Foreskin keratinocyte (primary cell): ENCODE measurements at places on chromosomes 1 and 21. TPM values are rescaled to one million over a fixed set of nuclear protein-coding genes. Genes with fewer than 3 reads are reported as not detected.

GRCh38 chr21:45739218-45740087 lies 95.9 kb downstream of the PCBP3 start:
- DNase-seq: no peak

TMEM61 gene
- 1.8 and 1.9 TPM in 2 replicates for polyA plus RNA-seq

UMODL1 gene
- polyA plus RNA-seq: not detected in 2 replicates

GRCh38 chr1:154334079-154335024 lies 9.0 kb downstream of the ATP8B2 start:
- no peak for DNase-seq

SPRR1B gene
- 78.3 and 224 TPM in 2 replicates for polyA plus RNA-seq

GRCh38 chr1:202586018-202586821 lies 124.0 kb downstream of the SYT2 start:
- no peak for DNase-seq

GRCh38 chr21:38355992-38356781 lies 99.4 kb downstream of the KCNJ15 start:
- no peak for DNase-seq

PGBD5 gene
- 0.01 and 0.09 TPM in 2 replicates for polyA plus RNA-seq

GRCh38 chr21:46454634-46455390 lies 3.9 kb upstream of the DIP2A start:
- DNase-seq: peak; percentile 7

AMPD1 gene
- not detected in 2 replicates for polyA plus RNA-seq

GRCh38 chr1:84286071-84286470 lies 15.4 kb upstream of the SAMD13 start:
- no peak for DNase-seq

DNA sequence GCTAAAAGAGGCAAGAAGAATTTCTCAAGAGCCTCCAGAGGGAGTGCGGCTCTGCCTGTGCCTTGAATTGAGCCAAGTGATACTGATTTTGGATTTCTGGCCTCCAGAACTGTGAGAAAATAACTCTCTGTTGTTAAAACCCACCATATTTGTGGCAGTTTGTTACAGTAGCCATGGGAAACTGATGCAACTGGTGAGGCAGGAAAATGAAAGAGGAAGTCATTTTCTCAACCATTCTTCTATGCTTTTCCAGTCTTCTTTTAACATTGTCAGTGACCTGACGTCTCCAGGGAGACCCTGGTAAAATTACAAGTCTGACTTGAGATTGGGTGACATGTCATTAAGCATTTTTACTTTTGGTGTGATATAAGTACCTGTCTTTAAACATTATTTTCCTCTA lies 5.8 kb downstream of the OR6P1 start:
- DNase-seq: no peak

DNASE2B gene
- polyA plus RNA-seq: not detected in 2 replicates

NBPF4 gene
- polyA plus RNA-seq: not detected in 2 replicates

GRCh38 chr1:27116232-27116631 lies 38.7 kb downstream of the SLC9A1 start:
- DNase-seq: no peak
